ENCODE measurements at places on chromosomes 2 and 18. TPM values are rescaled to one million over a fixed set of nuclear protein-coding genes. Genes with fewer than 3 reads are reported as not detected.

STARD6 gene
- not detected for total RNA-seq

RPRD1A gene
- 38.3 TPM for total RNA-seq

TDRD15 gene
- total RNA-seq = not detected

DNA sequence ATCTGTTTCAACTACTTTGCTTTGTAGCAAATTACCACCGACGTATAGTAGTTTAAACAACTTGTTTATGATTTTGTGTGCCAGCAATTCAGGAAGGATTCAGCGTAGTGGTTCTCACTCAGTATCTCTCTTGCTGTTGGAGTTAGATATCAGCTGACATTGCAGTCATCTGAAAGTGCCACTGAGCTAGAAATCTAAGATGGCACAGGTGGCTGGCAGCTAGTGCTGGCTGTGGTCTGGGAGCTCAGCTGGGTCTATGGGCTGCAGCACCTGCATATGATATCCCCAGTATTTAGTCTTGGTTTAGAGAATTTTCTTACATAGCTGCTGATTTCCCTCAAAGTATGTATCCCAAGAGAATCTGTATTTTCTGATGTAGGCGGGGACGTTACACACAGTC, 235.6 kb downstream of the SCG2 start:
- no peak for DNase-seq

DNA sequence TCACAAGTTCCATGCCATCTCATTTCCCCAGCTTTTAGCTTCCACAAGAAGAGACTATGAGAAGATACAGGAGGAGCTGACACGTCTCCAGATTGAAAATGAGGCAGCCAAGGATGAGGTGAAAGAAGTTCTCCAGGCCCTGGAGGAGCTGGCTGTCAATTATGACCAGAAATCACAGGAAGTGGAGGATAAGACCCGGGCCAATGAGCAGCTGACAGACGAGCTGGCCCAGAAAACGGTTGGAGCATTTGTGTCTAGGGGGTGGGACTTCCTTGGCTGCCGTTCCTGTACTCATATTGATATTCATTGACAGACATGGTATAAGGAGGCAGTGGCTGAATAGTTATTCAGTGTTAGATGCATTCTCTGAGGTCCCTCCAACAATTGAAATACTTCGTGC, 57.2 kb upstream of the LYPD6B start:
- no peak for DNase-seq

DNA sequence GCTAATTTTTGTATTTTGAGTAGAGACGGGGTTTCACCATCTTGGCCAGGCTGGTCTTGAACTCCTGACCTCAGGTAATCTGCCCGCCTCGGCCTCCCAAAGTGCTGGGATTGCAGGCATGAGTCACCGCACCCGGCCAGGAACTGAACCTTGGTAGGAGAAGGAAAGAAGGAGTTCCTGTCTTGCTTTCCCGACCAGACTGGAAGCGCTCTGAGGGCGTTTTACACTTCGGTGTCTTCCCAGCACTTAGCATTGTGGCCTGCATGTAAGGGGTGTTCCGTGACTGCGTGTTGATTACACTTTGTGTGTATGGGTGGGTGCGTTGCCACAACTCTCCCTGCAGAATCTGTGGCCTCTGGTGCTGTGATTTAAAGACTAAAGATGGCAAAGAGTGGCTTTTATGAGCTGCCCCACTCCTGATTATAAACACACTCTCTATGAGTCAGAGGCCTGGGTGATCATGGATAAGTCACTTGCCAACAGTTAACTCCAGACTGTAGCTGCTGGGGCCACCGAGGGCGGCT, 46.0 kb downstream of the ODC1 start:
- DNase-seq = no peak

DNA sequence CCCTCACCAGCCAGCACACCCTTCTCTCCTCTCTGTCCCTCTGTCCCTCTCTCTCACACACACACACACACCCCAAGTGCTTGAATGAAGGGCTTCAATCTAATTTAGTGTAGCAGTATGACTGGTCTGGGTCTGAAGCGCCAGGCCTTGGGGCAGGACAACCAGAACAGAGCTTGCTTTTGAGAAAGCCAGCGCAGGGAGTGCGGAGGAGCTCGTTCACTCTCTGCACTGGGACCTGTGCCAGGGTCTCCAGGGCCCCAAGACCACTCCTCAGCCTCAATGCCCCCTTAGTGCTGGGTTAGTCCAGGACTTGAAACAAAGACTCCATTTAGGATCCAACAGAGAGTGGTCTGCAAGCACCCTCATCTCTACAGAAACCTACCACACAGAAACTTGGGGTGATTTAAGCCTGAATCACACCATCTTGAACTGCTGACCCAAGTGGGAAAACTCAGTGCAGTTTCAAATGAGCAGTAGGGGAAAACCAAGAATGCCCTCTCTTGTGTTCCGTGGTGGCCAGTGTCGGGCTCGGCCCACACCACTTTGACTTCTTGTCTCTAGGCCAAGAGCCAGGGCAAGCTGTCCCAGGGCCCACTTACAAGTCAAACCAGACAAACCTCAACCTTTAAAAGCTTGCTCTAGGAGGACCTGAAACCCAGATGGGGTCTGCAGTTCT, 66.6 kb upstream of the WIPF1 start:
- DNase-seq = no peak

Data from upper lobe of left lung (tissue), 6 donors.